MCF 10A (cell line): ENCODE measurements at places on chromosomes 3 and 15. TPM values are rescaled to one million over a fixed set of nuclear protein-coding genes. Genes with fewer than 3 reads are reported as not detected.

The POLQ gene
- 4.1 and 5.8 TPM in 2 replicates for total RNA-seq

The LRRC31 gene
- total RNA-seq: not detected in 2 replicates

The EIF4E3 gene
- total RNA-seq: 4.3 and 7.6 TPM in 2 replicates

The SERP1 gene
- 227 and 308 TPM in 2 replicates for total RNA-seq

The TTLL13 gene
- total RNA-seq: 0.47 TPM in 1 of 2 replicates, not detected in the other

The CCK gene
- not detected in 2 replicates for total RNA-seq

The C3orf85 gene
- not detected in 2 replicates for total RNA-seq

The HAUS2 gene
- 22.6 and 29.6 TPM in 2 replicates for total RNA-seq

The HSPBAP1 gene
- total RNA-seq: 11.3 and 15.2 TPM in 2 replicates

The COL6A5 gene
- total RNA-seq: not detected in 2 replicates

The SPATA12 gene
- 0.12 TPM in 1 of 2 replicates, not detected in the other for total RNA-seq

The PLA1A gene
- total RNA-seq: not detected in 2 replicates

The CHRNA7 gene
- 0.20 and 0.23 TPM in 2 replicates for total RNA-seq

The CLDN16 gene
- 0.23 TPM in 1 of 2 replicates, not detected in the other for total RNA-seq

The PLOD2 gene
- 109 and 149 TPM in 2 replicates for total RNA-seq

The ERC2 gene
- 0.42 and 0.44 TPM in 2 replicates for total RNA-seq
